ENCODE measurements at places on chromosomes 3 and 15.

GRCh38 chr15:41809121-41809520, 18.8 kb upstream of the JMJD7 start:
- no peak for DNase-seq

DNA sequence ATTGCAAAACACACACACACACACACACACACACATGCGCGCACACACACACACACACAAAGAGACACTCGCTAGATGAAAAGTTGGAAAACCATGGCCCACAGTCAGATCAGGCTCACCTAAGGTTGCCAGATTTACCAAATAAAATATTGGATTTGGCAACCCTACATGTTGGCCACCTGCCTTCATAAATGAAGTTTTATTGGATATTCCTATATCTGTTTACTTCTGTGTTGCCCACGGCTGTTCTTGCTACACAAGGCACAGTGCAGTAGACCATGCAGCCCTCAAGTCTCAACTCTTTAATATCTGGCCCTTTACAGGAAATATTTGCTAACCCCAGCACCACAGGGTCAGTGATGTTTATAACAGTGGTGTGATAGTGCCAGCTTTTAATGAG, 445.0 kb upstream of the PROK2 start:
- no peak for DNase-seq

GRCh38 chr15:50138391-50138790, 19.4 kb upstream of the ATP8B4 start:
- no peak for DNase-seq

GRCh38 chr15:39290711-39291435, 290.0 kb upstream of the THBS1 start:
- no peak for DNase-seq

DNA sequence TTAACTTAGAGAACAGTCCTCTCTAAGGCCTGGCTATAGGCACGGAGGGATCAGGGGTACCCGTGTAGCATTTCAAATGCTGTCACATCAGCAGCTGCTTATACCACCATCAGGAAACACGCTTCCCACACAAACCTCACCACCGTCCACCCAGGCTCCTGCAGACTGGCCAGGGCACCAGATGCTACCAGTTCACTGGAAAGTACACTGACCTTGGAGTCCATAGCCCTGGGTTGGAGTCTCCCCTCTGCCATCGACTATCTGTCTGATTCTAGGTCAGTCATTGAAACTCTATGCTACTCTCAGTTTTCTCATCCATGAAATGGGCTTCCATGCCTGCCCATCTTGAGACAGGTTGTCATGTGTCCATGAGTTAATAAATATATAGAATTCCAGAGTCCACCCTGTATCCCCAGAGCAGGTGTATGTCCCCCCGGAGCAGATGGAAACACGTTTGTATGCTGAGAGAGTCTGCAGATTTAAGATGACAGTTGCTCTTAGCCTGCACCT, 156.0 kb upstream of the SMAD3 start:
- no peak for DNase-seq

DNA sequence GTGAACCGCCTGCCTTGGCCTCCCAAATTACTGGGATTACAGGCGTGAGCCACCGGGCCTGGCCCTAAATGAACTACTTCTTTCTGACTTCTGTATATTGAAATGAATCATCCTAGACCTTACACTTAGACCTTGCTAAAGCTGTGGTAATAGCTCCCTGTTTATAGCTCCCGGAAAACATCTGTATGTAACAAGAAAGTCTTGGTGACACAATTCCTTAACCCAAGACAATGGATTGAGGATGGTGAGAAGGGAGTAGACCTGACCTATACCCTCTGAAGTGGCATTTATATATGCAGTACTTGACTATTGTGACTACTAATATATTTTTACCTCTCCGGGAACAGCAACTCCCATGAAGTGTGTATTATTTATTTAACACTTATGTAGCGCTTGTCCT, 48.0 kb upstream of the TBL1XR1 start:
- no peak for DNase-seq

DNA sequence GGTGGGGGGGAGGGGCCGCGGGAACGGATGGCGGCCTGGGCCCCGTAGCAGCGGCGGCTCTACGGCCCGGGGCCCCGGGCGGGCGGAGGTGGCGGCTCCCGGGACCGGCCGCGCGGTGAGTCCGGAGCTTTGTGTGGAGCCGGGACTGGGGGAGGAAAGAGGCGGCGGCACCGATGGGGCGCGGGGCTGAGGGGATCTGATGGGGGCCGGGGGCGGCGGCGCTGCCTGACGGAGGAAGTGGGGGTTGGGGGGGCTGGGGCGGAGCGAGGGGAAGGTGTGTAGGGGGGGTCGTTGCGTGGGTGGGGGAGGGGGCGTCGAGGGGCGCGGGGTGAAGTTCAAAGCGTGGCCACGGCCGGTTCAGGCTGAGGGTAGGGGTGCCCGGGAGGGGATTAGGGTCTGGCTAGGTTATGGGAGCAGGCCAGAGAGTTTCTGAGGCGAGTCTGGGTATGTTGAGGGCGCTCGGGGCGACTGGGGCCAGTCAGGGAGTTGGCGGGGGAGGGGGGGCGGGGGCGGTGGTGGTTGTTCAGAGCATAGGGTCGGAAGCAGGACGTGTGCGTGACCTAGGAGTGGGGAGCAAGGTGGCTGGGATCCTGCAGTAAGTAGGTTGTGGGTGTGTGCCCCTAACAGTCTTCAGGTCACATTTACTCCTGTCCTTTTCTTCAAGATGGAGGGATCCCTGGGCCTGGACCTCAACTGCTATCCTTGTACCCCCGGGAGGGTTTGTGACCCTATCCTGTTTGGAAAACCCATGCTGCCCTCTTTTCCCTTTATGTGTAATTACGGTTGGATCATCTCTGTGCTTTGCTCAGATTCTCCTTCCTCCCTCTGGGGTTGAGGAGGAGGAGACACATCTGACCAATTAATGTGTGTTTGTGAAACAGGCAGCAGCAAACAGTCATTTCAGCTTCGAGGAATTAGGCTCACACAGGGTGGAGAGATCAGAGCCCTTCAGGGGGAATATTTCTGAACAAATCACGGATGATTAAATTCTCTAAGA, 644 bp downstream of the ZNF609 start:
- no peak for DNase-seq

GRCh38 chr3:125137358-125138033, 75.1 kb downstream of the SLC12A8 start:
- no peak for DNase-seq

- DNase-seq, result no peak
Observed at GRCh38 chr3:104952146-104952972, 414.4 kb upstream of the ALCAM start.

DNA sequence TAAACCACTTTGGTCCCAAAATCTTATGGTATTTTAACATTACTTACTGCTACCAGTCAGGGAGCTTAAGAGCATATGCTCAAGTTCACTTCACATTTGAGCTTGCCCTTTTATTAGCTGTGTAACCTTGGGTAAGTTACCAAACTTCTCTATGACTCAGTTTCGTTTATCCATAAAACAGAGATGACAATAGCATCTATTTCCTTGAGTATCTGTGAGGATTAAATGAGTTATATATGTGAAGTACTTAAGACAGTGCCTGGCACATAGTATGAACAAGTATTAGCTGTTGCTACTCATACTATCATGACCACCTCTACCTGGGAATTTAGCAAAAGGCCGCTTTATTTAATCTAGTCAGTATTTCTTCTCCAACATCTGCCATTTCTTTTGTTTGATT, 5.9 kb downstream of the ATOSA start:
- no peak for DNase-seq
